ENCODE measurements at places on chromosomes 12 and 14. TPM values are rescaled to one million over a fixed set of nuclear protein-coding genes. Genes with fewer than 3 reads are reported as not detected.

The MORN3 gene
- 1.4 TPM for total RNA-seq

The BCAT1 gene
- 56.9 TPM for total RNA-seq

The PRR13 gene
- total RNA-seq, result 183 TPM

The WNT1 gene
- not detected for total RNA-seq

The SOX5 gene
- 15.8 TPM for total RNA-seq

The SIX1 gene
- 0.17 TPM for total RNA-seq

The SMOC1 gene
- total RNA-seq, result 0.49 TPM

The MYH6 gene
- not detected for total RNA-seq

The EXOC3L4 gene
- total RNA-seq, result 7.0 TPM

- H3K36me3 ChIP-seq, result no peaks in the 10 kb centered on the region
- peaks cover 8% of the 10 kb centered on the region for H3K27me3 ChIP-seq
- no peak overlapping the region for H3K4me3 ChIP-seq
- peaks cover 8% of the 10 kb centered on the region for H3K4me1 ChIP-seq
- DNase-seq, result no peak
Measured at GRCh38 chr14:77177702-77178101, 3.9 kb upstream of the TMEM63C start.

GRCh38 chr12:117318591-117318990 is 42.8 kb downstream of the NOS1 start:
- H3K4me1 ChIP-seq, result no peaks in the 10 kb centered on the region
- DNase-seq, result peak; percentile 60
- no peaks in the 10 kb centered on the region for H3K36me3 ChIP-seq
- H3K27me3 ChIP-seq, result no peaks in the 10 kb centered on the region
- H3K4me3 ChIP-seq, result no peak overlapping the region
- no peak overlapping the region for H3K27ac ChIP-seq

- no peak overlapping the region for H3K27ac ChIP-seq
- H3K36me3 ChIP-seq, result no peaks in the 10 kb centered on the region
- no peak for DNase-seq
- no peaks in the 10 kb centered on the region for H3K4me1 ChIP-seq
- H3K27me3 ChIP-seq, result no peaks in the 10 kb centered on the region
Measured at GRCh38 chr12:24600551-24600950, 348.4 kb downstream of the BCAT1 start.

DNA sequence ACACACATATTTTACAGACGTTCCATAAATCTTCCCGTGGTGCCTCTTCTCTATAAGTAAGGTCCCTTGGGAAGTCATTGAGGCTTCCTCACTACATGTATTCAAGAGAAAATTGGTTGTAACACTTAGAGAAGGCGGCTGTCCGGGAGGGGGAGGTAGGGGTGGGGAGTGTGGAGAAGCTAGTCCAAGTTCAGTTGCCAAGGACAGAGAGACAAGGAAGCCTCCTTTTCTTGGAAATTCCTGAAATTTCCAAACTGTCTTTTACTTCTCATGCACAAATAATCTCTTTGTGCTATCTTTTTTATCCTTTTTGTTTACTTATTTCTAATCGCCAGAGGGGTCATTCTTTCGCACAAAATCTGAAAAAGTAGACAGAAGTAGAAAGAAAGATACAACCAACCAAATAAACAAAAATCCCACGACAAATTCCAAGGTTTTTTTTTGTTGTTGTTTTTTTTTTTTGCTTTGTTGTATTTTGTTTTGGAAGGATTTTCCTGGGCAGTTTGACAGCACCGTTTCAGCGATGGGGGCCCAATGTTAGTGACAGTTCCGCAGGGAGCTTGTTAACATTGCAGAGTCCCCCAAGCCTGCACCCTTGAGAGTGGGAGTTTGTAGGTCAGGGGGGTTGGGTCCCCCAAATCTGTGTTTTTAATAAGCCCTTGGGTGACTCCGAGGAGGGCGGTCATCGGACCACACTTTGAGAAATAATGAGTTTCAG is 45.2 kb downstream of the MAP1LC3B2 start:
- DNase-seq, result no peak
- no peak overlapping the region for H3K27ac ChIP-seq
- no peaks in the 10 kb centered on the region for H3K27me3 ChIP-seq
- H3K4me1 ChIP-seq, result peaks cover 8% of the 10 kb centered on the region
- H3K4me3 ChIP-seq, result no peak overlapping the region

GRCh38 chr14:38930898-38931297 is 172.1 kb downstream of the SEC23A start:
- no peaks in the 10 kb centered on the region for H3K4me1 ChIP-seq
- no peak overlapping the region for H3K4me3 ChIP-seq
- no peaks in the 10 kb centered on the region for H3K36me3 ChIP-seq
- no peak for DNase-seq
- no peak overlapping the region for H3K27ac ChIP-seq

DNA sequence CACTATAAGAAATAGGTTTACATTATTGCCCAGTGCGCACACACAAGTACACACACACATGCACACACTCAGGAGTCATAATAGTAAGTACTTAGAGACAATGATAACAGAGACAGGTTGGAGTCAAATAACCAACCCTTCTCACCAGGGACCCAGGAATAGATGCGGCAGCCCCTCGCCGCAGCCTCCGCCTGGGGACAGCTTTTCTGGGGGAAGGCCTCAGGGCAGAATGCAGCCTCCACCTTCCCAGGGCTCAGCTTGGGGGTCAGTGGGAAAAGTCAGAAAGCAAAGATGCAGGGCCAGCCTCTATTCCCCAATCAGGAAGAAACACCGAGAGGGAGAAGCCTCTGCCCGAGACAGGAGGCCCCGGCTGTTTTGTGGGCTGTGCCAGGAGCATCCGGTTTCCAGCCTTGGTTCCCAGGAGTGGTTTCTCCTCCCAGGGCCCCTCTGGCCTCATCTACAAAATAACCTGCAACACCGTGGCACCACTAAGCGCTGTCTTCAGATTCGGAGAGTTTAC is 23.4 kb upstream of the EIF5 start:
- H3K27ac ChIP-seq, result no peak overlapping the region
- DNase-seq, result no peak
- peaks cover 5% of the 10 kb centered on the region for H3K4me1 ChIP-seq
- no peak overlapping the region for H3K4me3 ChIP-seq
- H3K27me3 ChIP-seq, result no peaks in the 10 kb centered on the region

DNA sequence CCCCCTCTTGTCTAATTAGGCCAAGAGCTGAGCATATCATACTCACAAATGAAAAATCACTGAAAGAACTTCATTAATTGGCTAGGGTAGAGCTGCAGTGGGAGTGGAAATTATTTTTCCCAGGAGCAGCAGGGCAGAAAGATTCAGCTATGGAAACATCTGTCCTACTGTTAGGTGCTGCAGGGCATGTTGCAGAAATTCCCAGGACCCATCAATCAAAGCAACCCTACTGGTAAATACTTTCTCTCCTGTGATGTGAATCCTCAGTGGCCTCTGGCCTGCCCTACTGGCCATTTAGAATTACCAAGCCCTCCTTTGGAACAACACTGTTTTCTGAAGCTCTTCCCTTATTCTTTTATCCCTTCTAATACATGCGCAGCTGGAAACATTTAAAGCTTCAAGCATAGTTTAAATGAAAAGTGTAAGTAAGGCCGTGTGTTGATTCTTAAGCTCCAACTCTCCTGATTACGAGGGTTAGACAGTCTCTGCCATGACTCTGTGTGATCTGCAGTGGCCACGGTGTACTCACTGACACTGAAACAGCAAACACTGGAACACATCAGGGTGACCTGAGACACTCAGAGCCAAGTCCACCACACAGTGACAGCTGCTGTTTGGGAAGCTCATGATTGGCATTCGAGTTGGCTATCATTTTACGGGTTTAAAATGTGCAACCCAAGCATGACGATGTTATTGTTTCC is 62.6 kb upstream of the TMCC3 start:
- H3K27ac ChIP-seq, result no peak overlapping the region
- no peaks in the 10 kb centered on the region for H3K27me3 ChIP-seq
- DNase-seq, result no peak
- H3K4me1 ChIP-seq, result no peaks in the 10 kb centered on the region

- H3K27ac ChIP-seq, result no peak overlapping the region
- no peaks in the 10 kb centered on the region for H3K36me3 ChIP-seq
- DNase-seq, result no peak
Measured at GRCh38 chr14:88040146-88040545, 35.2 kb downstream of the GPR65 start.

DNA sequence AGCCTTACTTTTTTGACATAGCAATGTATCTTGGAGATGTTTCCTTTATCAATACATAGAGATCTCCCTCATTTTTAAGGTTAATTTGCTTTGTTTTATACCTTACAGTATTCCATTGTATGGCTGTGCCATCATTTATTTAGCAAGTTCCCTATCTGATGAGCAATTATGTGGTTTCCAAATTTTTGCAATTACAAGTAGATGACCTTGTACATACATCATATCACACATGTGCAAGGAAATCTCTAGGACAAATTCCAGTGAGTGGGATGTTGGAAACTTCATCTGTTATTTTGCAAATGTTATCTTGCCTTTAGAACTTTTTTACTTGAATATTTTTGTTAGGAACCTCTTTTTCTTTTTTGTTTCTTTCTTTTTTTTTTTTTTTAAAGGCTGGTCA is 49.7 kb downstream of the DRAM1 start:
- DNase-seq, result no peak
- H3K4me3 ChIP-seq, result no peak overlapping the region
- H3K27me3 ChIP-seq, result no peaks in the 10 kb centered on the region
- H3K27ac ChIP-seq, result no peak overlapping the region
- peaks cover 13% of the 10 kb centered on the region for H3K36me3 ChIP-seq

DNA sequence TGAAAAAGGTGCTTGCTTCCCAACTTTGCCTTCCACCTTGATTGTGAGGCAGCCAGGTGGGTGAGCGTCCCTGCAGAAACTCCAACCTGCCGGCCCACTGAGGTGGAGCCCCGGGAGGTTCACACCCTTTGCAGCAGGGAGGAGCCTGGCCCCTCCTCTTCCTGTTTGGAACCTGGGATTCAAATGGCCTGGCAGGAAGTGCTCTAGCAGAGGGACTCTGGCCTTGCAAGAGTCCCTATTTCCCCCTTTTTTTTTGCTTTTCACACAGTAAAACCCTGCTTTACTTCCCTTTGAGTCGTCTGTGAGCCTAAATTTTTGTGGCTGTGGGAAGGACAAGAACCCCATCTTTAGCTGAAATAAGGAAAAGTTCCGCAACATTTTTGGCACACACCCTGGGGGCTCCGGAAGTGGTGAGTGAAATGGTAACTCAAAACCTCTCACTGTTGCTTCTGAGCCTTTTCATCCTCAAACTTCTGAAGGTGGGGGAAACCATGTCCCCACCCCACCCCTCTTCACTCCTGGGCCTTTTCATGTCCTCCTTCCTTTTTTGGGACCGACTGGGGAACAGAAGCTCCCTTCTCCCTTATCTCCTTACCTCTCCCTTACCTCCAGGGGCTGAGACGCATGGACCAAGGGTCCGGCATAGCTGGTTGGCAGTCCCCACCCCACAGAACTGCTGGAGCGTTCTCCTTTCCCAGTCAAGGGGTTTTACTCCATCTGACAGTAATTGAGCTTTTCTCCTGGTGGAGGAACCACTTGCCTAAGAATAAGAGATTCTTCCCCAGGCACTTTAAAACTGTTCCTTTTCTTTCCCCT is 102.0 kb downstream of the KCNMB4 start:
- no peaks in the 10 kb centered on the region for H3K4me1 ChIP-seq
- no peak overlapping the region for H3K4me3 ChIP-seq
- H3K36me3 ChIP-seq, result no peaks in the 10 kb centered on the region

- no peaks in the 10 kb centered on the region for H3K4me1 ChIP-seq
- no peaks in the 10 kb centered on the region for H3K27me3 ChIP-seq
- H3K27ac ChIP-seq, result no peak overlapping the region
- no peak for DNase-seq
Measured at GRCh38 chr14:71701990-71702389, 230.2 kb upstream of the RGS6 start.

GRCh38 chr14:59305836-59306555 is 117.5 kb downstream of the DAAM1 start:
- no peaks in the 10 kb centered on the region for H3K27me3 ChIP-seq
- H3K4me1 ChIP-seq, result peaks cover 18% of the 10 kb centered on the region
- DNase-seq, result no peak
- no peak overlapping the region for H3K4me3 ChIP-seq
- peak overlapping the region; percentile 42 for H3K27ac ChIP-seq

DNA sequence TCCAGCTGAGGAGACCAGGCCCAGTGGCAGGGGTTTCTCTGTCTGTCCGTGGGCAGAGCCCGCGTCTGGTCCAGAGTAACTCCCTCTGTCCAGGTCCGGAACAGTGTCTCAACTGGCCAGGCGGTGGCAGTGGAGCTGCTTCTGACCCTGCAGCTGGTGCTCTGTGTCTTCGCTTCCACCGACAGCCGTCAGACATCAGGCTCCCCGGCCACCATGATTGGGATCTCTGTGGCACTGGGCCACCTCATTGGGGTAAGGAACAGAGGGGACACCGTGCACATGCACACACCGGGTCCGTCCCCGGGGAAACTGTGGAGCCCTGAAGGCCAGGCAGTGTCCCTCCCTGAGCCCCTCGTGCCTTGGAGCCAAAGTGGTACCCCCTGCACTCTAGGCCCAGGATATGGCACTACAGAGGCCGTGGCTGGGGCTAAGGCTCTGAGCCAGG is 1.5 kb downstream of the AQP6 start:
- H3K4me1 ChIP-seq, result no peaks in the 10 kb centered on the region
- no peaks in the 10 kb centered on the region for H3K27me3 ChIP-seq
- H3K4me3 ChIP-seq, result no peak overlapping the region

DNA sequence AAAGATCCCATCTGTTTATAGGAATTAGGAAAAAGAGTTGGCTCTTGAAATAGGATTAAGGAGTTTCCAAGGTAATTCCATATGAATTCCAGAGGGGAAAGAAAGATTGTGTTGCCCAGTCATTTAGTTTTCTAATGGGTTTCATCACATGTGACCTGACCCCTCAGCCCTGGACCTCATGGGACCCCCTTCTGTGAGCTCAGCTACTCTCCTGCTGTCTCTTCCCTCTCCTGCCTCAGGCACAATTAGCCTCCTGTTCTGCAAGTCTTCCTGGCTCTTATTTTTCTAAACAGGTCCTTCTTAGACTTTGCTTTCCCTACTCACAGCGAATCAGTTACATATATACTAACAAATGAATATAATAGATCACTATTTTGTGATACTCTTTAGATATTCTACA is 237.7 kb downstream of the TRHDE start:
- H3K36me3 ChIP-seq, result no peaks in the 10 kb centered on the region
- no peak overlapping the region for H3K4me3 ChIP-seq
- no peak overlapping the region for H3K27ac ChIP-seq
- DNase-seq, result no peak

- no peak for DNase-seq
- no peaks in the 10 kb centered on the region for H3K36me3 ChIP-seq
- H3K27me3 ChIP-seq, result no peaks in the 10 kb centered on the region
- H3K4me3 ChIP-seq, result no peak overlapping the region
- no peaks in the 10 kb centered on the region for H3K4me1 ChIP-seq
Measured at GRCh38 chr14:20904393-20905029, 13.3 kb downstream of the RNASE3 start.

DNA sequence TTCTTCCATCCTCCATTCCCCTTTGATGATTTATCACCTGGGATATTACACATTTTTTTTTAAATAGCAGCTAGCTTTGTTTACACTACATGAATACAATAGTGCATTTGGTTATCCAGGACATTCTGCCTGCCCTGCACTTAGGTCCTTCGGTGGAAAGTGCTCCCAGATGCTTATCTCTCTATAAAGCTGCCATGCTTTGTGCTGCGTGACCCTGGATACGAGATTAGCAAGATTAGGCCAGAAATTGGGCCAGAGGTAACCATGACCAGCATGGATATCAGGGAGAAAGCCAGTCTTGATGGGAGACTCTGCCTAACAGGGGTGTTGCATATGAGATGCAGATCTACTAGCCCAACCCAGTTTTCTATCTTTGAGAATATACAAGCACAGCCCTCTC is 12.1 kb upstream of the KRT83 start:
- H3K27ac ChIP-seq, result no peak overlapping the region
- no peak overlapping the region for H3K4me3 ChIP-seq
- no peak for DNase-seq
- no peaks in the 10 kb centered on the region for H3K27me3 ChIP-seq
- no peaks in the 10 kb centered on the region for H3K36me3 ChIP-seq
- H3K4me1 ChIP-seq, result no peaks in the 10 kb centered on the region

- H3K27ac ChIP-seq, result no peak overlapping the region
- no peaks in the 10 kb centered on the region for H3K36me3 ChIP-seq
- DNase-seq, result no peak
Measured at GRCh38 chr12:66047411-66048021, 83.0 kb downstream of the LLPH start.
